B cell (primary cell): ENCODE measurements at places on chromosomes 6 and 20. TPM values are rescaled to one million over a fixed set of nuclear protein-coding genes. Genes with fewer than 3 reads are reported as not detected.

DNA sequence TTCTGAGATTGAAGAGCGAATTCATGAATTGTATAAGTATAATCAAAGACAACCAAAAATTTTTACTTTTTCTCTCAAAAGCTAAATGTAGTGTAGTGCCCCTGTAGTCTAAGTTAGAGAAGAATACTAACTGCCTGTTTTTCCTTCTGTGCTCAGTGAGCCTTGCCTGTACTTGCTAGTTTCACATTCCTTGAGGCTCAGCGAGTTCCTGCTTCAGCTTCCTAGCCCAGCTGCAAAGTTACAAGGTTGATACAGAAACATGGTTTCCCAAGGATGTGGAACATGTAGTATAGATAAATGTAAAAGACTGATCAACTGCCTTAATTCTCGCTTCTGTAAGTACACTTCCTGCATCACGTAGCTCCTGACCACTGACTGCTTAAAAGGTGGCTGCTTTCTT is 33.1 kb upstream of the SEC63 start:
- DNase-seq, result no peak

Gene RBPJL
- total RNA-seq, result not detected in 2 replicates

Gene RNF182
- 0.10 TPM in 1 of 2 replicates, not detected in the other for total RNA-seq

- no peak for DNase-seq
These were observed 28.8 kb upstream of the TULP4 start for GRCh38 chr6:158283304-158283980.

GRCh38 chr6:158575550-158575949 is 15.7 kb downstream of the TMEM181 start:
- DNase-seq, result no peak

- DNase-seq, result no peak
These were observed 20.1 kb upstream of the ZNF451 start for GRCh38 chr6:57069920-57070331.

GRCh38 chr6:128899341-128900050 is 16.6 kb downstream of the LAMA2 start:
- no peak for DNase-seq
